Pons (tissue), 1 donor: ENCODE measurements at places on chromosomes 16 and 17.

GRCh38 chr17:5078106-5079028 lies at the start of gene ZFP3:
TSS of gene ZFP3 (plus strand) at chr17:5078467. CDS start at chr17:5091505, 13,038 bp downstream.
- peak; percentile 68 for DNase-seq

DNA sequence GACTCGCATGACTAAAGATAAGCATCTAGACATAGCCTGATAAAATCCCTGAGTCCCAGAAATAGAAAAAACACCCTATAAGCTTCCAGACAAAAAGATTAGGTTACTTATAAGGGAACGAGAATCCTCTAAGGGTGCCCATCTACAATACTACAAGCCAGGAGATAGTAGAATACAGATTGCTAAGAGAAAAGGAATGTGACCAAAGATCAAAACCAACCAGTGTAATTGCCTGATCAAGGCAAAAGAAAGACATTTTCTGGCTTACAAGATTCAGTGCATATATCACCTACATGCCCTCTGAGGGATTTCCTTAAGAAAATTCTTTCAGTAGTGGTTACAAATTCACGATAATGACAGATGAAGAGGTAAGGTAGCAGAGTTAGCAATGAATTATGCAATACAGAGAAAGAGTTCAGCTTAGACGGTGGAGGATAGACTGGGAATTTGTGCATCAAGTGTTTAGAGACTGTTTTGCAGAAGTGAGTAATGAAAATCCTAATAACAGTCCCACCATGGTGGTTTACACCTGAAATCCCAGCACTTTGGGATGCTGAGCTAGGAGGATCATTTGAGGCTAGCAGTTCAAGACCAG lies 35.0 kb downstream of the BCL7C start:
- DNase-seq = no peak

- DNase-seq = no peak
These were observed 658 bp downstream of the TNFRSF12A start for GRCh38 chr16:3020604-3021448.

DNA sequence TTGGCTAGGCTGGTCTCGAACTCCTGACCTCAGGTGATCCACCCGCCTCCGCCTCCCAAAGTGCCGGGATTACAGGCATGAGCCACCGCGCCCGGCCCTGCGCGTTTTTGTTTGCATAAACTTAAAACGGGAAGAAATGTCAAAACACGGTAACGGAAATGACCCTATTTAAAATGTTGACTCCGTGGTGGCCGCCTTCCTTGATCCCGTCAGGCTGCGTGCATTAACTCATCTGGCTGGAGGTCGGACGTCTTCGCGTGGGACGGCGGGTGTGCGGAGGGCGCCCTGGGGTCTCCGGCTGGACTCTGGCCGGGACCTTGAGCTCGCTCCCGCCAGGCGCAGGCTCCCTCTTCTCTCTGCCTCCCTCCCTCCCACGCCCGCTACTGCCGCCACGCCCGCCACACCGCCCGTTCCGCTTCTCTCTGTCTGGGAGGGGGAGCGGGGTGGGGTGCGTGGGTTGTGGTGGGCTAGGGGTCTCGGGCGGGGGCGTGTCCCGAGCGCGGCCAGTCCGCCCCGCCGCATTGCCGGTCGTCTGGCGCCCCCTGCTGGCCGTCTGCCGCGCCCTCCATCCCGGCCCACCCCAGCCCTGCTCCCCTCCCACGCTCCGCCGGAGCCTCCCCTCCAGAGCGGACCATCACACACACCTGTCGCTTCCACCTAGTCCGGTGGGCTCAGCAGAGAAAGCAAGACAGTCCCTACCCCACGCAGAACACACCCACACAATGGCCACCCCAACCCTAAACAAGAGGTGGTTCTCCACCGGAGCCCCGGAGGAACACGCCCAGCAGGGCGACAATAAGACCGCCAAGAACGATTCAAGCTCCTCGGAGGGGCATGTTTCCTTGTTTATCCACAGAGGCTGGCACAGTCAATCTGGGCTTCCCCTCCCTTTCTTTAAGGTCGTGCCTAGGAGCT lies 1.2 kb upstream of the CCDC42 start:
- peak; percentile 11 for DNase-seq
